SW480 (cell line): ENCODE measurements at places on chromosomes 13 and 19.

GRCh38 chr19:10517361-10517759, at the start of gene S1PR5:
S1PR5 (minus strand) TSS chr19:10517447; CDS start chr19:10515011, 2,436 bp downstream.
- DNase-seq = no peak

- no peak for DNase-seq
These were observed 7.1 kb upstream of the PNMA8A start for GRCh38 chr19:46478356-46478986.

DNA sequence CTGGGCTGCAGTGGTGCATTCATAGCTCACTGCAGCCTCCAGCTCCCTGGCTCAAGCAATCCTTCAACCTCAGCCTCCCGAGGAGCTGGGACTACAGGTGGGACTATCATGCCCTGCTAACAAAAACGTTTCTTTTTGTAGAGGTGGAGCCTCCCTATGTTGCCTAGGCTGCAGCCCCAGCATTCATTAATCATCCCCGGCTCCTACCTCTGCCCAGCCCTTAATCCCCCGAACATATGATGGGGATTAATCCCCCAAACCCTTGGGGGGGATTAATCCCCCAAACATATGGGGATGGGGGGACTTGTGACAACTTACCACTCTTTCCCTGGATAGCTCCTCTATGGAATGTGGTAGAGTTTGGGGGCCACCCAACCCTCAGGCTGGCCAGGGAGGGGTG, 45.9 kb downstream of the SUGP2 start:
- DNase-seq = no peak

GRCh38 chr19:40335855-40336600, 12.2 kb downstream of the C19orf47 start:
- DNase-seq = peak; percentile 50

- no peak for DNase-seq
These were observed 190.5 kb downstream of the URI1 start for GRCh38 chr19:30132343-30133075.

- DNase-seq = no peak
These were observed 20.5 kb downstream of the CARS2 start for GRCh38 chr13:110685305-110686020.

GRCh38 chr13:23739596-23739995, 149.6 kb downstream of the MIPEP start:
- no peak for DNase-seq

DNA sequence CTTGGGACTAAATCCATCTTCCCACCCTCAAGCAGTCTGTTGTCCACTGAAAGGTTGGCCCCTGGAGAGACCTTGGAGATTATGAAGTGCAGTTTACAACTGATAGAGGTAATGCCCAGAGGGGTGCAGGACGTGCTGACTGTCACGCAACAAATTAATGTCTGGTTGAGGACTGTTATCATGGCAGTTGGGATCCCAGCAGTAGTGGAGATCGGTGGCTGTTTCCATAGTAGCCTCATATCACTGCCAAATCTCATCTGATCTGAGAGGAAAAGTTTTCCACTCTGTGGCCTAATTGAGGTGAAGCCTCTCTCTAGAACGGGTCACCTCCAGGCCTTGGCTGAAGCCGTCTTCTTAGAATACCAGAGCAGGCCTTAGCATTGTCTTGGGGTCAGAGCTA, 4.1 kb downstream of the TECR start:
- DNase-seq = no peak

DNA sequence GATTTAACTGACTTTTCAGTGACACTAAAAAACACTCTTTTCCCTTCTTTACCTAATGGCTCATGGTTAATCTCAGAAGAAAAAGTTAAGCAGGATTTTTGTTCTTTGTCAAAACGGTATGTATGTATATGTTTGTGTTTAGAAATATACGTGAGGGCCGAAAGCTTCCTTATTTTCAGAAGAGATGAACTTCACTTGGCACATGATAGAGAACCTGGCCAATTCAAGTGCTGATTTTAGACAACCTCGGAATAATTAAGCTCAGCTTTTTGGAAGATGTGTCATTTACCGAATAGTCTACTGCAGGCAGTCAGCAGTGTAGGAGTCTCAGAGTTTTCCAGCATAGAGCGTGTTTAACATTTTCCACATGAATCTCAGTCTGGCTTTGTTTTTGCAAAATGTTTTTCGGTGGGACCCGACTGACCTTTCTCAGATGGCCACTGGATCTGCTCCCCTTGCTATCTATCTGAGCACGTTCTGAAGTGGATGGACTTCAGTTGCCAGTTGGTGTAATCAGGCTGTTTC, 4.6 kb downstream of the RNASEH2B start:
- no peak for DNase-seq
